ENCODE measurements at places on chromosomes 12 and 14.

- no peak for DNase-seq
Observed at GRCh38 chr12:69999561-69999960, 174.5 kb downstream of the MYRFL start.

DNA sequence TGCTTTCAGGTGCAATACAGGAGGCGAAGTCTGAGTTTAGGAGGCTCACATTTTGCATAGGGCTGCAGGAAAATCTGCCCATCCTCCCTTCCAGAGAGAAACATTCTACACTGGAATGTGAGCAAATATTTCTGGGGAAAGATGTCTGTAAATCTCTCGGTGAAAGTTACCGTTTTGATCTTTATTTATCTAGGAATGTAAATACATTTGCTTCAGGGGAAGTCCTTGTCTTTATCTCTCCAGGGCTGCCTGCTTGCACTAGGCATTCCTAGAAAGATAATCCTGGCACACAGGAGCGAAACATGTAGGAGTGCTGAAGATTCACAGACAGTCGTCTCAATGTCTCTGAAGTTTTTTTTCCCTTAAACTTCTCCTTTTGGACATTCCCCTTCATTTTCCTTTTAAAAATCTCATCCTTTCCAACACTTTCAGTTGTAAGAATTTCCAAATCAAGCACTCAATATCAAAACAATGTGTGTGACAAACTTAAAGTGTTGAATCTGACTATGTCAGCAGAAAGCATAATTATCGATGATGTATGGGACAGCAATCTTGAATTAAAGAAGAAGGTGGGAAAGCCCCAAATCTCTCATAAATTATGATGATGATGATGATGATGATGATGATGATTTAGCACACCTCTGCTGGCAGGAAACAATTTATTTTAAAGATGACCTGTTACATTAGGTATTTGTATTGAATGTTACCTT, 113.4 kb upstream of the RESF1 start:
- DNase-seq, result no peak

DNA sequence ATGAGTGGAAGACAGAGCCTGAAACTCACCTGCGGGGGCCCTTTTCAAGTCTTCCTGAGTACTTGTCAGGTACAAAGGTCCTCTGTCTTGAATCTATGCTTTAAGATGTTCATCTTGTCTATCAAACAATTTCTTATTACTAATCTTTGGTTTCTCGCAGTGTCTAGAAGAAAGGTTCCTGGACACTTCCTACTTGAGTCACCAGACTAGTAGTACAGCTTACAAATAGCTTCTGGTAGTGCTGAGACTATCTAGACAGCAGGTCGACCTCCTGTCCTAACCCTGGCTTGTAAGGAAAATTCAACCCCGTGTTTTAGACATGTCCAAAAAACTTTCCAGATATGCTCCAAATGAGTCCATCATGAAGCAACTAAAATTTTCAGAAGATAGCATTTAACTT, 11.2 kb upstream of the ARID2 start:
- DNase-seq, result no peak

GRCh38 chr14:24197056-24197450, 1.8 kb upstream of the TM9SF1 start:
- DNase-seq, result no peak

DNA sequence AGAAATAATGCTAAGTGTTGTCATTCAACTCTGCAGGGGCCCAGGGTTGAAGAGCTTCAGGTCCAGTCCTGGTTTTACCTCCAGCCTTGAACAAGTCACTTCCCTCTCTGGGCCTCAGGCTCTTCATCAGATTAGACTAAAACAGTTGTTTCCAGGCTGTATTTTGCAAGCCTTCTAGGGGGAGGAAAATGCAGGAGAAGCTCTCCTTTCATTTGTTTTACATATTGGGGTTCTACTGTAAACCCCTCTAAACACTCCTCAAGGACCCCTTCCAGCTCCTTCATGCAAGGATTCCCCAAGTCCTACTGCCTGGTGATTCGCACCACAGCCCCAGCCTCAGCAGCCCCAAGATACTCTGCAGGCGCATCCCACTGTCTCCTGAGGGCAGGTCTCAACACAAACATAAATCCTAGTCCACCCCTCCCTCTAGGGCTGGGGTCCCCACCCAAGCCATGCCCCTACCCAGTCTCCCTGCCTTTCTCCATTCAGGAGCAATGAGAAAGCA, 2.7 kb downstream of the SDR9C7 start:
- no peak for DNase-seq

DNA sequence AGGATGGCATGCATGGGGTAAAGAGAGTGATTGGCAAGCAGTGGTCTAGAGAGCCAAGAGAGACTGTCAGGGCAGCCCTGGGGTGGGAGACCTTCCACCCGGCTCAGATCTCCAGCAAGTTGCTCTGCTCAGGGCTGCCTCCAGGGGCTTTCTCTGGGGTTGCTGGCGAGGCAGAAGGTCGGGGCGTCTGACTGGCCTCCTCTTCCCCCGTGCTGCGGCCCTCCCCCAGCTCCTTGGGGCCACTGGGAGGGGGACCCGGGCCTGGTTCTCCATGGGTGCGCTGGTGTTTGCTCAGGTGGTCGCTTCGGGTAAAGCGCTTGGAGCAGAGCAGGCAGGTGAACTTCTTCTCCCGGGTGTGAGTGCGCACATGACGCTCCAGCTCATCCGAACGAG, 6.6 kb upstream of the AAAS start:
- DNase-seq, result no peak

DNA sequence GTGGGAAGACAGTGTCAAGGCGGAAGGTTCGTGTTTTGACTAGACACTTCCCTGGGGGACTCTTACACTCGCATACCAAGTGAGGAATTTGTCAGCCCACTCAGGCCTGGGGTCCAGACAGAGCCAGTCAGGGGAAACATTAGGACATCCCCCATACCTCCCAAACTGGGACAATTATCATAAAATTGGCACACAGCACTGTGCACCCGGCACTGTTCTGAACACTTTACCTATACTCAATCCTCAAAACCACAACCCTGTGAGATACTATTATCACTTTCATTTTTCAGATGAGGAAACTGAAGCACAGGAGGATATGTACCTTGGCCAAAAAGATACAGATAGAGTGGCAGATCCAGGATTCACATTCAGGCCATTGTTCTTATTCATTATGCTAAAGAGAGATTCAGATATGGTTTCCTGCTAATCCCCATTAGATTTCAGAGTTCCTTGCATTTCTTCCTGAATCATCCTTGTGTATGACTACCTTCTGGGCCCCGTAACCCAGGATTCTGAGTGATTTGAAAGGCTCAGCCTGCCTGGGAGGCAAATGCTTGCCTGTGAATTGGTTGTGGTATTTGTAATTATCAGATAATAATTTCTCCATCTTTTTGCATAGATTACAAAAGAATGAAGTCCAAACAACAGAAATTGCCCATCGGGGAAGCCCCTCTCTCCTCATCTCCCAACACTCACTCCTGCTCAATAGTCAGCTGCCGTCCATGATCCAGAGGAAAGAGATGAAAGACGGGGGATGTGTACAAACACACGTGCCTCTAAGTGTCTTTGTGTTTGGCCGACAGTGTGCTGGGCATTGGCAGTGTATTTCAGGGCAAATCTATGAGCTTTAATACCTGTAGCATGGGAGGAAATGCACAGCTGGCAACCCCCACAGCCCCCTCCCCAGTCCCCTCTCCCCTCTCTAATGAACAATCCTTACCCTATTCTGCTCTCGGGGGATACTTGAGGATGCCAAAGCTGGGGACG, 4.6 kb downstream of the TAC3 start:
- DNase-seq, result no peak

GRCh38 chr12:87848248-87848868, 180.8 kb downstream of the C12orf50 start:
- peak; percentile 31 for DNase-seq

DNA sequence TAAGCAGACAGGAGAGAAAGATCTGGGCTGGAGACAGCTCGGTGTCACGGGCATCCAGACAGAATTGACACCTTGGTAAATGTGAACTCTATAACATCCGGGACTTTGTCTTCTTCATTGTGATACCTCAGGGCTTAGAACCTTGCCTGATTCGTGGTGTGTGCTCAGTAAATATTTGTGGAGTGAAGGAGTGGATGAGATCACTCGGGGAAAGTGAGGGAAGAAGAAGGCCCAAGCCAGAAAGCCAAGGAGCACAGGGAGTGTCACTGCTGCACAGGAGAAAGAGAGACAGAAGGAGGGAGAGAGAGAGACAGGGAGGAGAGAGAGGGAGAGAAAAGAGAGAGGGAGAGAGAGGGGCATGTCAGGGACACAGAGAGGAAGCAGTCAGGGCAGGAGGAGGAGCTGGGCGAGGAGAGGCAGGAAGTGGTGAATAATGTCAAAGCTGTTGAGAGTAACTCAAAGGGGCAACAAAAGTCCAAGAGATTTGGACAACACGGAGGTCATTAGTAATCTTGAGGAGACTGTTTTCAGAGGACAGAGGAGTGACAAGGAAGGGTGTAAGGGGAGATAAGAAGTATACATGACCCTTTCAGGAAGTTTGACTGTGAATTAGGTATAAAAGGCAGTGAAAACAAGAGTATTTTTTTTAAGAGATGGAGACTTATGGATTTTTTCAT, 141.6 kb upstream of the MAX start:
- DNase-seq, result no peak

GRCh38 chr12:12209043-12209442, 57.8 kb downstream of the LRP6 start:
- no peak for DNase-seq

- no peak for DNase-seq
Observed at GRCh38 chr14:80906946-80907345, 34.6 kb downstream of the CEP128 start.

DNA sequence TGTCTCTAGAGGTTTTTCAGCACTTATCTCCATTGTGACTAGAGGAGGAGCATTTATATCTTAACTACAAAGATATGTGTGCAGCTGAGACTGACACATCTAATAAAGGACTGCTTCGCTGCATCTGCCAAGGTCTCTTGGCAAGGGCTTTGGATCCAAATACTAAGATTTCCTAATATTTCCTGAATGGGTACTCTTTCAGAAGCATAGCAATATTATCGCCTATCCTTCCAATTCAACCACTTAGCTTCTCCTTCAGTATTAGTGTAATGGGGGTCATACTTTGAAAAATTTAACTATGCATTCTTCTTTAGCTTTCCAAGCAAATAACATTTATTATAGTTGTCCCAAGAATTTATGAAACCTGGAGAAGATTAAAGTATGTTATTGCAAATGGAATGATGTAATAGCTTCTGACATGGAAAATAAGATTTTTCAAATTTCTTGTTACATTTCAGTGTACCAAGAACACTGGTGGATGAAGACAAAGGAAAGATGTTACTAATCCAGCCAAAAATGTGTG, 243.0 kb upstream of the PDE3A start:
- DNase-seq, result no peak

GRCh38 chr14:37988472-37988871, 219.2 kb upstream of the SSTR1 start:
- DNase-seq, result no peak

GRCh38 chr12:29245246-29245645, 96.2 kb downstream of the FAR2 start:
- no peak for DNase-seq

DNA sequence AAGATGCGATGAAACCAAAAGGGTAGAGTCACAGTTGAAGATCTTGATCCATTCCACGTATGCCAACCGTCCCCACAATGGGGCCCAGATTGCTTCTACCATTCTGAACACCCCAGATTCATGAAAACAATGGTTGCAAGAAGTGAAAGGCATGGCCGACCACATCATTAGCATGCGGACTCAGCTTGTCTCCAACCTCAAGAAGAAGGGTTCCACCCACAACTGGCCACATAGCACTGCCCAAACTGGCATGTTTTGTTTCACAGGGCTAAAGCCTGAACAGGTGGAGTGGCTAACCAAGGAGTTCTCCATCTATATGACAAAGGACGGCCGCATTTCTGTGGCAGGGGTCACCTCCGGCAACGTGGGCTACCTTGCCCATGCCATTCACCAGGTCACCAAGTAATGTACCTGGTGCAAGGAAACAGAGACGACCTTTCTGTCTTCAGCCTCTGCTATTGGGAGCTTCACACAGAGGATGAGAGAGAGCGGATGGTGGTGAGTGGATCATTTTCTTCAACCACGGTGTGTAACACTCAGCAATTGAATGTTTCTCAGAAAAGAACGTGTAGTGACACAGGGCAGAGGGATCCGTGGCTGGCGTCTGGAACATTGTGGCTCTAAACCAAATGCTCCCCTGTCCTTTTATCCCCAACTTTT, 26.8 kb upstream of the CLEC2D start:
- no peak for DNase-seq

DNA sequence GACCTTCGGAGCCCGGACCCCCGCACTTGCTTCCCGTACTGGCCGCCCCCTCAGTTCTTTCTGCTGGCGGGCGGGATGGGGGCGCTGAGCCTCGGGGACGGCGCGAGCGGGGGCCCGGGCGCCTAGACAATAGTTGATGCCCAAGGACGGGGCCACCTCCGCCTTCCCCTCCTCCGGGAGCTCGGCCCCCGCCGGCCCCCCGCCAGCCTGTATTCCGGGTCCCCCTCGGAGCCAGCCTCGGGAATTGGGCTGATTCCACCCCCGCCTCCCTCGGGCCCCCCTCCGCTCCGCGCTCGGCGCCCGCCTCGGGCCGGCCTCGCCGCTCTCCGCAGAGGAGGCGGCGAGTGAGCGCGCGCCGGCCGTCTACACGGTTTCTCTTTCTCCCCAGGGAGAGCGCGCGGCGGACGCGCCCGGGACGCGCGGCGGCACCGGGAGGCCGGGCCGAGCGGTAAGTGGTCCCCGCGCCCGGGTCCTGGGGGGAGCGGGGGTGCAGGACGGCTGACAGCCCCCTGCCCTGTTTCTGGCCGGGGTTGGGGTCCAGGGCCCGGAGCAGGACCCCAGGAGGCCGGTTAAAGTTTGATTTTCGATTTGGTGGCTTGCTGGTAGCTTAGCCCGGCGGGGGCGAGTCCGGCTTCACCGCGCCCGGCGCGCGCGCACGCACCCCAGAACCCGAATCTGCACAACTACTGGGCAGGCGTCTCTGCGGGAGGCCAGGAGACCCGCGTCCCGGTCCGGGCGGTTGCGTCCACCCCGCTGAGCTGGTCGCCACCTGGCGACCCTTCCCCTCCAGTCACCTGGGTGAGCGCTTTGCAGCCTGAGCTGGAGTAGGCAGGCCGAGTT, 413.7 kb downstream of the PCNX1 start:
- DNase-seq, result peak; percentile 72

DNA sequence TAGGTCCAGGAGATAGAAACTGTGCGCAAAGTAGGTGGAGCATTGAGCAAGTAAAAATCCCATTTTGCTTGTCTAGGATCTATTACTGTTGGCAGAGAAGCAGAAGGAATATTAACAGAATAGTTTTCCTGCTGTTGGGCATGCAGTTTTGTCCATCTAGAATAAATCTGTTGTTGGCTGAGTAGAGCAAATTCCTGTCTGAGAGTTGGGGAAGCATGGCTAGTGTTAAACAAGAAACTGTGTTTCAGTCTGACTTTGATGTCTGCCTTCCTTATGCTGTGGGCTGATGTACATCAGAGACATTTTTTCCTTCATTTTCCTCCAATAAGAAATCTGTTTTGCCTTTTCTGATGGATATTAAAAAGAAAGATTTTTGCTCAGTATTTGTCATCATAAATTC, 98.2 kb downstream of the RAD52 start:
- DNase-seq, result no peak

GRCh38 chr14:64838656-64839055, 41.1 kb downstream of the SPTB start:
- no peak for DNase-seq

- DNase-seq, result no peak
Observed at GRCh38 chr14:79134361-79134760, 964.2 kb downstream of the NRXN3 start.

- DNase-seq, result no peak
Observed at GRCh38 chr14:45679853-45680252, 426.9 kb upstream of the MIS18BP1 start.

Data from GM13977 (cell line).